Cardiac fibroblast (primary cell): ENCODE measurements at places on chromosomes 16 and 17.

DNA sequence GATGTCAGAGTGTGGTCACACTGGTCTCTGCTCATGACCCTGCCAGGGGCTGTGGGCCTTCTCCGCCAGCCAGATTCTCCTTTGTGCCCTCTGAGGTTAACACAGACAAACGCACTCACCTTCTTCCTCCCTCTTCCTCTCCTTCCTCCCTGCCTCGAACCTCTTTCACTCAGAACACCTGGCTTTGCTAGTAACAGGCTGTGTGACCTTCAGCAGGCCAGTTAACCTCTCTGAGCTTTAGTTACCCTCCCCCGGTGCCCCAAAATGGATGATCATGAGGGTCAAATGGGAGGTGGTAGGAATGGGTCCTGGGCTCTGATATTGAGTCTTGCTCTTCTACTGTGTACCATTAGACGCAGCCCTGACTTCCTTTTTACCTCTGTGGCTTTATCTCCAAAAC is 127.1 kb downstream of the OR1D5 start:
- DNase-seq = no peak

DNA sequence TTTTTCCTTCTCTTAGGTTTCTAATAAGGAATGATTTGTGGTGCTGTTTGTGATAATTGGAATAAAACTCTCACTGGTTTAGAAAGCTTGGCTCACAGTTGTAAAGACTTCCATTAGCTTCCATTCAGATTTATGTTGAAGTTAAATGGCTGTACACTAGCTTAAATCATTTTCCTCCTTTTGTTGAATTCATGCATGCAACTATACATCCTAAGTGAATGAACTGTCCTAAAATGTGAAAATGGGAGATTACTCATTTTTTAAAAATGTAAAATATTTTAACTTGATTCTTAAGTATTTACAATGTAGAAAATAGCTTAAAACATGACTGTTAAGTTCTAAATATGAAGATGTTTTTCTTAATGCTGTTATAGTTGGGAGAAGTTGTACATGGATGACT is 15.2 kb downstream of the PRKCA start:
- no peak for DNase-seq

- no peak for DNase-seq
These were observed 4.8 kb upstream of the ABCC3 start for GRCh38 chr17:50629902-50630301.

DNA sequence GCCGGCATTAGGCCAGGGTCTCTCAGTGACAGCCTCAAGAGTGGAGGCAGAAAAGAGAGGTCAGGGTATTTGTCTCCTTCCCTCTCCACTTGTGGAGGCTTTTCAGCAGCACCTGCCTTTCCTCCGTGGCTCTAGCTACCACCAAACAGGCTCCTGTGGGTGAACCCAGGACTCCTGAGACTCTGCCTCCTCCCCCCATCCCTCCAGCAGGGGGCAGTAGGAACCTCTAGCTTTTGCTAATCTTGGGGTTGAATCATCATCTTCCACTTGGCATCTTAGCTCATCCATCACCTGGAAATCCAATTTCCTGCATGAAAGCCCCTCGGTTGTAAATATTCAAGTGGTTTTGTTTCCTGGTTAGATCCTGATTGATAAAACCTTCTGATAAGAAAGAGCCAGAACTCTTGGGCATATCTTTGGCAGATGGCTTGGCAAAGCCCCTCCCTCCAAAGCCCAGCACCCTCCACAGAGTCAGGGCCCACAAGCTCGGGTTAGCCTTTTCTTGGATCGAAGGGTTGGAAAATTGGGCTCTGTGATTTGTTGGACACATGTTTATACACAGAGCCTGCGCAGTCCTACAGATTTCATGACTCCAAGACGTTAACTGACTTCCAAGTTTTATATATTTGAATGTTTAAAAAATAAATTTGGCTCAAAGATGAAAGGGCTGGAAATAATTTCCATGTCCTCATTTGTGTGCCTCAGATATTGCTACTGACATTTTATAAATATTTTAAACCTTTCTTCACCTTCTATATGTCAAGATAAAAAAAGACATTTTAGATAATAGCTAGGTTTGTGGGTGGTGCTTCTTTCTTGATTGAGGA is 322.1 kb downstream of the MAP2K4 start:
- DNase-seq = no peak

DNA sequence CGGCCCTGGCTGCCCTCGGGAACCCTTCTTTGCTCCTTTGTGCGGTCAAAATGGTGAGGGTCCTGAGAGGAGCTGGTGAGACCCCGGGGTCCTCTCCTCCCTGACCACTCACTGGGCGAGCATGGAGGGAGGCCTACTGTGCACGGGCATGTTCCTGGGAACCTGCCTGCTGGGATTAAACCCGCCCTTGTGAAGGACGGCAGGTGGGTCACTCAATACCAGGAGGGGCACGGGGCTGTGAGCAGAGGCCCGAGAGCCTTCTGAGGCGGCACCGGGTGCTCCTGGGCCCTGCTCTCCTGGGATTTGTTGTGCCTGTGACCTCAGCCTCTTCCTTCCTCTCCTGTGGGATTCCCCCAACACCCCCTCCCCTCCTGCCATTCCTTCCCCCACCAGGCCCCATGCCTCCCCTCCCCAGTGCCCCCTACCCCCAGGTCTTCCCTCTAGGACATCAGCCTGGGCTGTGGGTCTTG is 19.7 kb downstream of the METRNL start:
- DNase-seq = no peak

DNA sequence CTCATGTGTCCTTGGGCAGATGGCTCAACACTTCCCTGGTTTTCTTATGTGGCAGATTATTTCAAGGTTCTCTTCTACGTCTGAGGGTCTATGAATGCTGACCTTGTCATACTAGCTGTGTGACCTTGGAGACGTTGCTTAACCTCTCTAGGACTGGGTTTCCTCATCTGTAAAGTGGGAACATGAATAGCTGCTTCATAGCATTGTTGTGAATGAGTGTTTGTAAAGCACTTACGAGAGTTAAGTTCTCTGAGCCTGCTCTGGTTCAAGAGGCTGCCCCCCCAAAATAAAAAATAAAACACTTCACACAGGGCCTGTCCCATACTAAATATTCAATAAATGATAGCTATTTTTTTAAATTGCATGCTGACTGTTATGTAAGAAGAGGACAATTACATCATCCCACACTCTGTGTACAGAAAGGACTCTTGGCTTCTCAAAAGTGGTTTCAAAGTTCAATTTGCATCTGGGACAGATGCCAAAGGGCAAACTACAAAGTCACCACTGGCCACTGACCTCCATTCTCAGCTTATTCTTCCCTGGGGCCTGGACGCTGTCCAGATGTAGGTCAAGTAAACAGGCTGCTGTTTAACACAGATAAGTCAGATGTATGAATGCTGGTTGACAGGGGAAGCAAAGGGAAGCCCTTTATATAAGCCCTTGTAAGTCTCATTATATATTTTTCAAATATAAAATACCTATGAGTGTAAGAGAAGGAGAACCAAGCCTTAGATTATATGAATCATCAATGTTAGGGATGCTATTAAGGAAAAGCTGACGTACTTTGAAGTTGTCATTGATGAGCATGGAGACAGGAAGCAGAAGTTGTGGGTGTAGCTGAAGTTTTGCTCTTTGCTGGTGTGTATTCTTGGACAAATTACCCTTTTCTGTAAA is 15.4 kb upstream of the NDEL1 start:
- DNase-seq = peak; percentile 91

GRCh38 chr16:75289189-75289588 is 37.8 kb upstream of the BCAR1 start:
- DNase-seq = peak; percentile 67

DNA sequence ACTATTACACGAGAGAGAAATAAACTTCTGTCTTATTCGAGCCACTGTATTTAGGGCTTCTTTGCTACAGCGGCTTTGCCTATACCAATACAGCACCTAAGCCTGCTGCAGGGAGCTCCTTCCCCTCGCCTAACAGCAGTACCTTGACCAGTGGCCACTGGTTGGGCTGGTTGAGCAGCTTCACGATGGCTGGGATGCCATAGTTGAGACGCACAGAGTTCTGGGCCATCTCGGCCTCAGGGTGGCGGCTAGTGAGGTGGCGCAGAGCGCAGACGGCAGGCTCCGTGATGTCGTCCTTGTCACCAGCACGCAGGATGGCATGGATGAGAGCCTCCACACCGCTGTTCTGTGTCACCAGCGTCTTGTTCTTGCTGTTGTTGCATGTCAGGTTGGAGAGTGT is 23.7 kb downstream of the JUP start:
- no peak for DNase-seq

DNA sequence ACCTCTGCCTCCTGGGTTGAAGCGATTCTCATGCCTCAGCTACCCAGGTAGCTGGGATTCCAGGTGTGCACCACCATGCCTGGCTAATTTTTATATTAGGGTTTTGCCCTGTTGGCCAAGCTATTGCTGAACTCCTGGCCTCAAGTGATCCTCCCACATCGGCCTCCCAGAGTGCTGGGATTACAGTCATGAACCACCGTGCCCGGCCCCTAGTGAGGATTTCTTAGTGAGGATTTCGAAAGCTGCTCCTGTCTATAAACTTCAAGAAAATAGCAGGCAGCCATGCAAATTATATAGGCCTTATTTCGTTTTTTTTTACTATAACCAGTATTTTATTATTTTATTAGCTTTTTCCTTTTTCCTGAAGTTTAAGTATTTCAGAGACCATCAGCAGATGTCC is 41.6 kb downstream of the EPN2 start:
- no peak for DNase-seq

- DNase-seq = peak; percentile 16
These were observed 34.8 kb downstream of the MYH13 start for GRCh38 chr17:10337976-10338375.

DNA sequence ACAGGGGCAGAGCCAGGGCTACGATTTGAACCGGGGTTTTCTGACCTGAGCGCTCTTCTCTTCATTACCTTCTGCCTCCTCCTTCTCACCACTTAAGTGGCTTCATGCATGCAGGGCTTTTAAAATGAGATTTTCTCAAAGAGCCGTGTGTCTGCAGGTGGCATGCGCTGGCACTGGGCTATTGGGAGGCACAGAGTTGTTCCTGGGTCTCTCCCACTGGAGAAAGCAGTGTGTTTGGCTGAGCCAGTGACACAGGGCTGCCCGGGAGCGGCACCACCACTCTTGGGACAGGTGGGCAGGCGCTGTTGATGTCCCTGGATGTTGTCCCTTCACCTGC is 218.8 kb upstream of the CHMP6 start:
- DNase-seq = no peak

DNA sequence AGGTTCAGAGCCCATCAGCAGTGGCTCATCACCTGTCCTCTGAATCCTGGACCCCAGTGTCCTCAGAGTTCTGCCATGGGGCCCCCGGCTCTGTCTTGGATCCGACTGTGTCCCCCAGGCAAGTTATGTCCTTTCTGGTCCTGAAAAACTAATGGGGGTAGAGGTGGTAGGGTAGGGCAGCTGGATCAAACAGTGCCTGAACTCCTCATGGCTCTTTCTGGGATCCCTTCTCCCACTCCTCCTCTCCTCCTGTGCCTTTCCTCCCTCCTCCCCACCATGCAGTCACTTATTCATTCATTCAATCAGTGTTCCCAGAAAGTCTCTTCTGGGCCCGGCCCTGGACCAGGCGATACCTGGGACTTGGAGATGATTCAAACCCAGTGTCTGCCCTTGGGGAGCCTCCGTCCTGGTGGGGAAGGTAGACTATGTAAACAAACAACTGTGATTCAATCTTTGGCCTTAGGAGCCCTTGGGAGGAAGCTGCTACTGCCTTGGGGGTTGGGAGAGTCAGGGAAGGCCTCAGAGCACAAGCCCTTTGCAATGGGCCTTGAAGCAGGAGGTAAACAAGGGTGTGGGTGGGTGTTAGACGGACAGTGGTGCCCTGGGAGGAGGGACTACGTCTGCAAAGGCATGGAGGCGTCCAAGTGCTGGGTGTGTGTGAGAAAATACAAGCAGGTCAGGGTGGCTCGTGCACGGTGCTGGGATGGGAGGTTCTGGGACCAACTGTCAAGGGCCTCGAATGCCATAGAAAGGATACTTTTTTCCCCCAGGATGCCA is 6.4 kb upstream of the FAM83G start:
- DNase-seq = peak; percentile 33

DNA sequence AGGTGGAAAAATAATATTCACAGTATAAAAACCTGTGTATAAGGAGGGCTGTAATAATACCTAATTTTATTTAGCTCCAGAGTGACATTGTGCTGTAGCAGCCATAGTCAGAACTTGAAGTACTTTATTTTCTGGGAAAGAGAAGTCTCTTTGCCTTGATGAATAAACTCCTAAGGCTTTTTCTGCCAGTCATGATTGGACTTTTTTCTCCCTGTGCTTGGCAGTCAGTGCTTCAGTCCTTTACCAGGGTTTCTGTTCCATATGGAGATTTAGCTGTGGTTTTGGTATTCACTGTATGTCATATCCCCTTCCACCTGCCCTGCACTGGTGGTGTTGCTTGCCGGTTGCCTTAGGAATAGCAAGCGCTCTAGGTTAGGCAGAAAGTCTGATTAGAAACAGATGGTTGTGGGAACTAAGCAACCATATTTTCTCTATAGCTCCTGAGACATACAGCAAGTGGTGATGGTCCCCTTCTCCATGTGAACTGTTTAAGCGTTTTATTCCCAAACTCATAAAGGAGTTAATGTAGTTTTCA is 24.7 kb downstream of the DDX42 start:
- DNase-seq = no peak

- DNase-seq = no peak
These were observed 46.1 kb downstream of the CHD9 start for GRCh38 chr16:53100889-53101288.

DNA sequence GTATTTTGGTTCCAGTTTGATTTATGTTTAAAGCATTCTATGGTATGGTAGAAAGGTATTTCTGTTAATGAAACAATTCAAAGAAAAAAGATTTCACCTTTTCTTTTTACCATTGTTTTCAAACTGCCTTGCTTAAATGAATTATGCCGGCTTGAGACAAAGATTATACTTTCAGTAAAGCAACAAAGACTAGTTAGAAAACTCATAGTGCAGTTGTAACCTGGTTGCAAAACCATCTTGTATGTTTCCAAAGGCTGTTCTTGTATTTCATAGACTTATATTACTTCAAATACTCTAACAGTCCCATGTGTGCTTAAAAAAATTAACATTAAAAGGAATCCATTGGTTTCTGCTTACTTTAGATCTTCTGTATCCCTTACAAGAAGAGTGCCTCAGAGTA is 118.5 kb upstream of the NACA2 start:
- no peak for DNase-seq

- no peak for DNase-seq
These were observed 4.5 kb downstream of the KRT9 start for GRCh38 chr17:41567317-41567716.

GRCh38 chr17:82332669-82333278 is 792 bp downstream of the SECTM1 start:
- DNase-seq = peak; percentile 62

GRCh38 chr17:50055426-50056216 is at the start of gene ITGA3:
Gene ITGA3 (plus strand): TSS chr17:50056110. CDS start chr17:50056440, 330 bp downstream.
- peak; percentile 87 for DNase-seq
